Astrocyte (in vitro differentiated cells and primary cell): ENCODE measurements at places on chromosomes 4 and X.

- H3K4me3 ChIP-seq = no peak overlapping the region
- no peaks in the 10 kb centered on the region for H3K27me3 ChIP-seq
- peaks cover 79% of the 10 kb centered on the region for H3K36me3 ChIP-seq
- H3K27ac ChIP-seq = no peak overlapping the region
Measured at GRCh38 chr4:118762730-118763477, 73.0 kb downstream of the SEC24D start.

GRCh38 chrX:110280954-110281353, 36.9 kb downstream of the AMMECR1 start:
- H3K4me1 ChIP-seq = peaks cover 15% of the 10 kb centered on the region
- no peaks in the 10 kb centered on the region for H3K27me3 ChIP-seq
- H3K27ac ChIP-seq = peak overlapping the region; percentile 53
- peak; percentile 61 for DNase-seq
- H3K4me3 ChIP-seq = no peak overlapping the region

- H3K4me3 ChIP-seq = no peak overlapping the region
- no peaks in the 10 kb centered on the region for H3K36me3 ChIP-seq
- no peaks in the 10 kb centered on the region for H3K4me1 ChIP-seq
- no peaks in the 10 kb centered on the region for H3K27me3 ChIP-seq
- DNase-seq = no peak
Measured at GRCh38 chrX:87616371-87616770, 98.8 kb downstream of the KLHL4 start.

GRCh38 chr4:150264595-150265161, 186.4 kb downstream of the DCLK2 start:
- H3K27me3 ChIP-seq = no peaks in the 10 kb centered on the region
- H3K36me3 ChIP-seq = peaks cover 11% of the 10 kb centered on the region
- DNase-seq = no peak
- H3K4me3 ChIP-seq = no peak overlapping the region
- peaks cover 7% of the 10 kb centered on the region for H3K4me1 ChIP-seq
- H3K27ac ChIP-seq = no peak overlapping the region

DNA sequence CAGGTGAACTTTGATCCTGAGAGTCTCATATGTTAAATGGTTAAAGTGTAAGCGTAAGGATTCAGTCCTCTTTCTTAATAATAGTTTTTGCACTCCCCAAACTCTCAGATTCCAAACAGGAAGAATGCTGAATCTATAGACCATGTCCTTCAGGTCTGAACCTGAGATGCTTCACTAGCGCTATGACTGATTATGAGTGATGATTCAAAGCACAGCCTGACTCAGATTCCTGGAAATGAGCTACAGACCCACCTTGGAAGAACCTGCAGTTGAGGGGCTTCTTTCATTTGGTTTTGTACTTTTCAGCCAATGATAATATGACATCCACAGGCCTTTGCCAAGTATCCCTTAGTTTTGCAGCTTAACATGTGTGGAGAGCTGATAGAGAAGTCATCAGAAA, 1.4 kb downstream of the EDNRA start:
- no peaks in the 10 kb centered on the region for H3K27me3 ChIP-seq
- peak; percentile 44 for DNase-seq
- peaks cover 25% of the 10 kb centered on the region for H3K4me1 ChIP-seq

- H3K27me3 ChIP-seq = no peaks in the 10 kb centered on the region
- no peak overlapping the region for H3K27ac ChIP-seq
- H3K4me1 ChIP-seq = peaks cover 20% of the 10 kb centered on the region
- DNase-seq = no peak
Measured at GRCh38 chr4:26372076-26372475, 51.3 kb downstream of the RBPJ start.

GRCh38 chrX:141214196-141214595, 28.1 kb downstream of the SPANXC start:
- no peak for DNase-seq
- H3K4me3 ChIP-seq = no peak overlapping the region
- H3K4me1 ChIP-seq = peaks cover 3% of the 10 kb centered on the region

DNA sequence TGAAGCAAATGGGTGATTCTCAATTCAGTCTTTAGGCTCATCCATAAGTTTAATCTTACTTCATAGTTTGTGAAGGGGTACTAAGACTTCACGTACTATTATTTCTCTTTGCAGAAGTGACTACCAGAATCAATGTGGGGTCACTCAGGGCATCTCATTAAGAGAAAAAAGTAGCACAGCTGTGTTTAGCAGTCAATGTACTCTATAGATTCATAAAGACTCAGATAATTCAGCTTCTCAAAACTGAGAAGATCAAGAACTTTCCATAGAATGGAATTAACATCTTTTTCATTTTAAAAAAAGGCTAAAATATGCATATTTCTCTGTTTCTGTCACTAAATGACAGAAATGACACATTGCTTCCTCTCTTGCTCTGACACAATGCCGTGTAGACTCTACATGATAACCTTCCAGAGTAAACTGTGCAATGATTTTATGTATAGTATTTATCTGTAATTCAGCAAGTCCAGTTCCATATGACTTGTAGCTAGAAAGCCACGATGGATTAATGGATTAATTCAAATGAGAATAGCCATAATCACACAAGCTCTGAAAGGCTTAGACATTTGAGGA, 20.3 kb upstream of the LSM6 start:
- DNase-seq = no peak
- no peak overlapping the region for H3K27ac ChIP-seq
- no peaks in the 10 kb centered on the region for H3K36me3 ChIP-seq

GRCh38 chrX:119292445-119292844, 56.4 kb downstream of the PGRMC1 start:
- DNase-seq = no peak
- H3K4me3 ChIP-seq = no peak overlapping the region
- no peaks in the 10 kb centered on the region for H3K4me1 ChIP-seq
- no peaks in the 10 kb centered on the region for H3K36me3 ChIP-seq
- no peak overlapping the region for H3K27ac ChIP-seq

DNA sequence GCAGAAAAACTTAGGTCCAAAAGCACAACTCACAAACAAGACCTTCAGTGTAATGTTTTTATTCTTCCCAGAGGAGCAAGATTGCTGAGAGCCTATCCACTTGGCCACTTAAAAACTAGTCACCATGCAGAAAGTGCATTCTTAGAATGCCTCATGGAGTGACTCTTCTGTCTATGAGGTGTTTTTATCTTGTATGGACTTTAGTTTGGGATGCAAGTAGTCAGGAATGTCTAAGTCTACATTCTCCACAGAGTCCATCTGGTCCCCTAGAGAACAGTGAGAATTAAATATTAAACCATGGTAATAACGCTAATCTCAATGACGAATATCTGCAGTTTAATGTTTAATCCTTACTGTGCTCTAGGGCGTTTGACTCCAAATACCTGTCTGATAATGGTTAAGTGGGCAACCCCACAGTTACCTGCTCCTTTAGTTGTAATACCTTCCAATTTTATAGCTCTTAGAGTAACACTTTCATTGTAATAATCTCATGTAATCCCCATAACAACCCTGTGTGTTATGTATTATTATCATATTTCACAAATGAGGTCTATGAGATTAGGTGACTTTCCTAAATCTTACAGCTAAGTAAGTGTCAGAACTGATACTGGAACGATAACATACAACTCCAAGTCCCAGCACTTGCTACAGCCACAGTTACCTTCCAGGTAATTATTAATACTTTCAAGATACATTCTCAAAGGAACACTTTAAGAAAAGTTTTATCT, 235.6 kb upstream of the JADE1 start:
- H3K27ac ChIP-seq = peak overlapping the region; percentile 90
- H3K4me1 ChIP-seq = peaks cover 42% of the 10 kb centered on the region
- no peaks in the 10 kb centered on the region for H3K27me3 ChIP-seq
- H3K36me3 ChIP-seq = no peaks in the 10 kb centered on the region
- DNase-seq = peak; percentile 97

DNA sequence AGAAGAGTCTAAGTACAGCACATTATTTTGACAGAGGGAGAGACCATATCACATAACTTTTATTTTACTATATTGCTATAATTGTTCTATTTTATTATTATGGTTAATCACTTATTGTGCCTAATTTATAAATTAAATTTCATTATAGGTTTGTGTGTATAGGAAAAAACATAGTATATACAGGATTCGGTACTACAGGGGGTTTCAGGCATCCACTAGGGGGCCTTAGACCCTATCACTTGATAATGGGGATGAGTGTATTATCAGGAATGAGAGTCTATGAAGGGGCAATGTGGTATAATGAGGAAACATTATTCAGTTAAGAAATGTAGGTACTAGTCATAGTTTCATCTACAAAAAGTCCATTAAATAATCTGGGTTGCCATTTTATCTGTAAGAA, 833.1 kb downstream of the C4orf33 start:
- no peaks in the 10 kb centered on the region for H3K27me3 ChIP-seq
- no peaks in the 10 kb centered on the region for H3K36me3 ChIP-seq
- H3K27ac ChIP-seq = no peak overlapping the region
- no peaks in the 10 kb centered on the region for H3K4me1 ChIP-seq
- no peak overlapping the region for H3K4me3 ChIP-seq

DNA sequence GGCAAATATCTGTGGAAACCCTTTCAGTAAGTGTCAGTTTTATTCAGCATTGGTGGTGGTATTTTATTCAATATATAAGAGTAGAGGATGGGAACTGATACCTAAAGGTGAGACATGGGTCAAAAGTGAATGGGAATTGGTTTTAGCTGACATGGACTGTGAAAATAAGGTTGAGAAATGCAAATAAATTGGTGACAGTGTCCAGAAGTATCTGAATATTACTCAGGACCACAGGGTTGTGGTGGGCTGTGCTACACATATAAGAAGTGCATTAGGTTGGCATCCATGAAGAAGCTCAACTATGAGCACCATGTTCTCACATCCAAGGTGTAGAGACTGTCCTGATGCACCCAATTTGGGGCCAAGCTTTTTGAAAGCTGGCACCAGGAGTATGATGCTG, 45.0 kb downstream of the ETDC start:
- H3K4me3 ChIP-seq = no peak overlapping the region
- H3K27me3 ChIP-seq = no peaks in the 10 kb centered on the region
- no peaks in the 10 kb centered on the region for H3K4me1 ChIP-seq
- peaks cover 8% of the 10 kb centered on the region for H3K36me3 ChIP-seq

- DNase-seq = no peak
- H3K27me3 ChIP-seq = no peaks in the 10 kb centered on the region
- no peak overlapping the region for H3K27ac ChIP-seq
- no peak overlapping the region for H3K4me3 ChIP-seq
- H3K36me3 ChIP-seq = no peaks in the 10 kb centered on the region
Measured at GRCh38 chr4:110967936-110968335, 345.1 kb upstream of the PITX2 start.

- H3K4me3 ChIP-seq = no peak overlapping the region
- H3K36me3 ChIP-seq = no peaks in the 10 kb centered on the region
- DNase-seq = no peak
- no peaks in the 10 kb centered on the region for H3K27me3 ChIP-seq
Measured at GRCh38 chr4:104352211-104352610, 142.5 kb downstream of the CXXC4 start.

DNA sequence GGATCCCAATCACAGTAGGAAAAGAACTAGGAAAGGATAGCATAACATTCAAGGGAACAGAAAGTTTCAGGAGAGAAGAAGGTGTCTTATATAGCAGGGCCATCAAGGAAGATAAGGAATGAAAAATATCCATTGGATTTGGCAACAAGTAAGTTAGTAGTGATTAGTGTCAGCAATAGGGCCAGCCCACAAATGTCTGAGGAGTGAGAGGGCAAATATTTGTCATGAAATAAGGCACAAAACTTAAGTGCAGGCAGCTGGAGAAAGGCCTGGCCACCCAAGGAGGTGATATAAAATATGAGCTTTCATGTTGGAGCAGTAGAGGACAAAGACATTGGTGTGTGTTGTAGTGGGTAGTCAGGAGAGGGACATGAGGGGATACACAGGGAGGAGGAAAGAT, 132.1 kb downstream of the COL4A6 start:
- H3K27me3 ChIP-seq = no peaks in the 10 kb centered on the region
- no peak overlapping the region for H3K4me3 ChIP-seq
- H3K4me1 ChIP-seq = peaks cover 23% of the 10 kb centered on the region
- H3K27ac ChIP-seq = no peak overlapping the region
- peak; percentile 11 for DNase-seq

GRCh38 chrX:152306331-152306730, 144.8 kb downstream of the GABRA3 start:
- no peak overlapping the region for H3K4me3 ChIP-seq
- H3K27ac ChIP-seq = no peak overlapping the region
- H3K27me3 ChIP-seq = no peaks in the 10 kb centered on the region
- no peaks in the 10 kb centered on the region for H3K36me3 ChIP-seq
- DNase-seq = no peak

- no peaks in the 10 kb centered on the region for H3K36me3 ChIP-seq
- H3K27ac ChIP-seq = no peak overlapping the region
- H3K27me3 ChIP-seq = no peaks in the 10 kb centered on the region
- no peak for DNase-seq
- no peak overlapping the region for H3K4me3 ChIP-seq
Measured at GRCh38 chr4:11564021-11564420, 135.3 kb upstream of the HS3ST1 start.

- no peaks in the 10 kb centered on the region for H3K27me3 ChIP-seq
- no peaks in the 10 kb centered on the region for H3K36me3 ChIP-seq
- no peaks in the 10 kb centered on the region for H3K4me1 ChIP-seq
Measured at GRCh38 chr4:165965503-165965902, 92.5 kb downstream of the TLL1 start.

- no peaks in the 10 kb centered on the region for H3K27me3 ChIP-seq
- no peak for DNase-seq
- no peak overlapping the region for H3K4me3 ChIP-seq
- no peaks in the 10 kb centered on the region for H3K4me1 ChIP-seq
Measured at GRCh38 chrX:149909324-149910177, 19.8 kb upstream of the HSFX4 start.

- DNase-seq = no peak
- H3K27me3 ChIP-seq = no peaks in the 10 kb centered on the region
- H3K4me1 ChIP-seq = no peaks in the 10 kb centered on the region
- H3K27ac ChIP-seq = no peak overlapping the region
Measured at GRCh38 chr4:72111863-72112262, 80.1 kb downstream of the NPFFR2 start.

GRCh38 chrX:96575011-96575410, 109.6 kb upstream of the DIAPH2 start:
- no peaks in the 10 kb centered on the region for H3K27me3 ChIP-seq
- H3K4me3 ChIP-seq = no peak overlapping the region
- no peaks in the 10 kb centered on the region for H3K36me3 ChIP-seq

- H3K4me1 ChIP-seq = peaks cover 6% of the 10 kb centered on the region
- no peaks in the 10 kb centered on the region for H3K36me3 ChIP-seq
- H3K4me3 ChIP-seq = no peak overlapping the region
- H3K27ac ChIP-seq = peak overlapping the region; percentile 15
Measured at GRCh38 chr4:128769011-128769410, 40.5 kb upstream of the JADE1 start.
